ENCODE measurements at places on chromosomes 6 and 20.

DNA sequence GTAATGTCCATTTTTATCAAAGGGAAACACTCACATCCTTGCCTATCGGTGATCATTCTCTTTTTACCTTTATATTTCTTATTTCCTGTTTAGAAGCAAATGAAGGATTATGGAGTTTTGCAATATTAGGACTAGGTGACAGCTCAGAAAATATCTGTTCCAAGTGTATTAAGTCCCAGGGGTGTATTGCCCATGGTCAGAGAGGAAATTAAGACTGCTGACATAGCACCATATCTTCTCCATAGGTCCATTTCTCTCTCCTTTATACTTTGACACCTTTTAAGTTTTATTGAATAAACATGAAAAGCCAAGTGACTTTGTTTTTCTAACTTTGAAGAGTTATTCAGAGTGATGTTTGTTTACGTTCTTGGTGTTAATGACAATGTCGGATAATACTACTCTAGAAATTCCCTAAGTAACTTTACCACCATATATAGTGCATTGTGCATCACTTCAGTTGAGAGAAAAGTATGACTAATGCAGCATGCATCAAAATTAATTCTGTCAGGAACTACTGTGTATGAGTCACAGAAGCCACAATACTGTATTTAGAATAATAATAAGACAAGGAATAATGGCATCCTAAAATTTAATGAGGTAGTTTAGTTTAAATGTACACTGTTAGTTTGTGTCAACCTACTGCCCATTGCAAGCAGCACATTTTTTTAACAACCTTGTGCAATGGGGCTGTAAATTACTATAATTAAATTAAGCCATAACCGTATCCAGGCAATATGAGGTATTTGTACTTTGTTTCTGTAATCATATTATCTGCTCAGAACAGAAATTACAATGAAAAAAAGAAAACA is 474.4 kb upstream of the RNF217 start:
- peak; percentile 85 for DNase-seq

- DNase-seq: no peak
Measured at GRCh38 chr6:163120223-163120622, 294.3 kb upstream of the QKI start.

- DNase-seq: peak; percentile 82
Measured at GRCh38 chr6:3484192-3484591, 27.3 kb upstream of the SLC22A23 start.

- DNase-seq: no peak
Measured at GRCh38 chr6:159931846-159932245, 37.0 kb upstream of the IGF2R start.

- no peak for DNase-seq
Measured at GRCh38 chr6:110180228-110181008, at the start of gene CDC40. Gene CDC40, plus strand, starts transcription at chr6:110180427. Its CDS starts 18 bp downstream, at chr6:110180445.

DNA sequence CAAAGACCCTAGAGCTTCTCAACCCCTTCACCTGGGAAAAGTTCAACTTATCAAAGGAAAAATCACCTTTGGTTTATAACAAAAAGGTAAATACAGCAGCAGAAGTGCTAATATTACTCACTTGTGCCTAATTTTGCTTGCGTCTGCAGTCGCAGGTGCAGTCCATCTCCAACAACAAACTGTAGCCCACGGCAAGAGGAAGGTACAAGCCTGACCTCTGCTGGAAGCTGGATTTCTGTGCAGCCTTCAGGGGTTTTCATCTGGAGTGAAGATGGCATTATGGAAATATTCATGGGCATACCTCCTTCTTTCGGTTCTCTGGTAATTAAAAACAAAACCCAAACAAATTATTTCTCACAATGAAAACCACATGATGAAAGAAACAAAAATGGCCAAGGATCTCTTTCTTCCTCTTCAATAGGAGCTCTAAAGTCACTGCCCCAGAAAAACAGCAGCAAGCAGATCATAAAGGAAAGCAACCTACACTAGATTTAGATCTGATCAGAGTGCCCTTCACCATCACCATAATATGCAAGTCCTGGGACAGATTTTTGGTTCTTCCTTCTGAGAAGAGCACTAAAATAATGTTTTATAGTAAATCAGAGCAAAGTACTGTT is 7.8 kb downstream of the UBE3D start:
- peak; percentile 51 for DNase-seq

DNA sequence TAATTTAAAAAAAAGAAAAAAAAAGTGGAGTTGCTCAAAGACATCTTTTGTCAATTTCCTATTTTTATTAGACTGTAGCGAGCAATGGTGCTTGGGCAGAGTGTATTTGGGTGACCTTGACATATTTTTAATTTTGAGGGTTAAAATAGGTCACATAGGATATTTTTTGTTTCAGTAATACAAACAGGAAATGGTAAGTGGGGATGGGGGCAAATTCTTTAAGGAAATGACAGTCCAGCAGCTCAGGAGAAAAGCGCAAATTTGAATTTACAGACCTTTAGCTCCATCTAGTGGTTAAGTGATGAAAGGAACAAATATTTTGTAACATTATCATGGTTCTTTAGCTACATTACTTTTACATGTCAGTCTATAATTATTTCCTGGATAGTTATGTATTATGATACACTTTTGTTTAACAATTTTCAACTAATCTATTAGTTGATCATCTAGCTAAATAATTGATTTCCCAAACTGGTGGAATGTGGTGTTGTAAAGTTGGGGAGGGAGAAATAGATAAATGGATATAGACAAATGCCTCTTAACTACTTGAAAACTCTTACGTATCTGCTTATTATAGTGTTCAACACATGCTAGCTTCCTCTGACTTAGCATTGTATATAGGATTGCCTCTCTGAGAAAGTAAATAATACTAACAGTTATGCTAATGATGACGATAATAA is 10.0 kb downstream of the CITED2 start:
- peak; percentile 72 for DNase-seq

DNA sequence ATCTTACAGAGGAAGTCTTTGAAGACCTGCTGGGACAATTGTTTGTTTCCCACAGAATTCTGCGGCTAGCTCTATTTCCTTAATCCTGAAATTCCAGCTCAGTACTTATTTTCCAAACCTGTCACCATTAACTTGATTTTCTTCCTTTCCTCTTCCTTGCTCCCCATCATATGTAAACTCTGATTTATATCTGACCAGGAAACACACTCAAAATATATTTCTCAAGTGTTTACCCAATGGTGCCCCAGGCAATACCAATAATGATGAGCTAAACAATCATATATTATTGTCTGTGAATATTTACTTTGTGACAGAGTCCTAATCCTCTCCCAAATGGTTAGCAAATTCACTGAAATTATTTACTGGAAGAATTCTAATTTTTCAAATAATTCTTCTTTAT is 597.3 kb downstream of the PKHD1 start:
- no peak for DNase-seq

DNA sequence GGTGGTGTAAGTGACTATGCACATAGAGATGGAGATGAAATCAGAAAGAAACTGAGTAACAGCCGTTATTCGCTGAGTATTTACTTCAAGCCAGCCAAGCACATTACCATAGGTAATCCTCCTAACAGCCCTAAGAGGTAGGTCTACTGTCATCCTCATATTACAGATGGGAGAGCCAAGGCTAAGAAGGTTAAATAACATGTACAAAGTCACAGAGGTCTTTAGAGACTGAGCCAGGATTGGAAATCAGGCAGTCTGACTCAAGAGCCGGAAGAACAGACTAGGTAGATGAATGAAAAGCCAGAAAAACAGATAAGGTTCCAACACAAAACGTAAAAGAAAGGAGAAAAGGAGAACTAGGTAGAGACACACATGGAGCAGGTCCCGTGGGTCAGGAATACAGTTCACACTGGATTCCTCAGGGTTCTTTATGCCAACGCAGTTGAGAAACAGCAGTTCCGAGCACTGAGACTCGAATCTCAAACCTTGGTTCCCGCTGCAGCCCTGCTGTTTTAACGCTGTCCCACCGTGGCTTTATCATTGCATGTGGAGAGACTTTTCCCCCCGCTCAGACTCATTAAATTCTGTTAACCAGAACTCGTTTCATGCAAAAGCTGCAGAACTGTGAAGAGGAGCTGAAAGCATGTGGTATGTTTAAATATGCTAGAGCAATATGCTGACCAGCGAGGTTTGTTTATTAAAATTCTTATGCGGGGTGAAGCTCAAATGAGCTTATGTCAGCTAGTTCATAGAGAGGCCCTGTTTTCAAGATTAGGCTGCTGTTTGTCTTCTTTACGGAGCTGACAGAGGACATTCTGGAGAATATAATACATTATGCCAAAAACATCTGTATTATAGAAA is 537.9 kb downstream of the CD83 start:
- no peak for DNase-seq

- DNase-seq: no peak
Measured at GRCh38 chr6:148200781-148201180, 141.9 kb upstream of the SASH1 start.

DNA sequence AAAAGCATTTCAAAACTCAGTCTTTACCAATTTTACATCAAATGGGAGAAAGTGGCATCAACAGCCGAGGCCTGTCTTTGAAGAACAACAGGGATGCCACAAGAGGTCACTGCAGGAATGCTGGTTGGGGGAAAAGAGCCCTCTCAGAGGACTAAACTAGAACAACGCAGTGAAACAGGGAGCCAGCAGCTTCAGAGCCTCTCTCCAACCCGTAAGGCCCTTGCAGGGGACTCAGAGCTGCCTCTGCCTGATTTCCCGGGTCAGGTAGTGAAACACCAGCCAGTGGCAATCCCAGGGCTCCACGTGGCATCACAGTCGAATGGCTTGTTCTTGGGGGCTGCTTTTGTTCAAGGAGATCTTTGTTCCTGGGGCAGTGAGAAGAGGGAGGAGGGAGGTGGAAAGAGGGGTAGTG is 55.0 kb upstream of the KCNK16 start:
- peak; percentile 76 for DNase-seq

DNA sequence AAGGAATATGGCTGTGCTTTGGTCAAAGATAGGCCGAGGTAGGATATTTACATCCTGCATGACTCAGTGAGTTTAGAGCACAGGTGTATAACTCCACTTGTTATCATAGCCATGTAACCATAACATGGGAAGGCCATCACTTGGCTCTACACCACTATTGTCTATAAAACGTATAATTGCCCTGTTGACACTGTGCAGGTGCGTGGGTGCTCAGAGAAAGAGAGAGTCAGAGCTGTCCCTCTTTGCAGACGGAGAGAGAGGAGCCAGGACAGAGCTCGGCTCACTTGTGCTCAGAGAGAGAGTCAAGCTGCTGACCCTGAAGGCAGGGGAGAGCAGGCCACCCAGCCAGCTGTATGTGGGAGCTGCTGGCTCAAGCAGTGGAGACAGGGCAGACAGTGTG is 46.0 kb downstream of the OR2B6 start:
- DNase-seq: no peak

GRCh38 chr6:15398633-15399275 is 152.9 kb downstream of the JARID2 start:
- DNase-seq: no peak

DNA sequence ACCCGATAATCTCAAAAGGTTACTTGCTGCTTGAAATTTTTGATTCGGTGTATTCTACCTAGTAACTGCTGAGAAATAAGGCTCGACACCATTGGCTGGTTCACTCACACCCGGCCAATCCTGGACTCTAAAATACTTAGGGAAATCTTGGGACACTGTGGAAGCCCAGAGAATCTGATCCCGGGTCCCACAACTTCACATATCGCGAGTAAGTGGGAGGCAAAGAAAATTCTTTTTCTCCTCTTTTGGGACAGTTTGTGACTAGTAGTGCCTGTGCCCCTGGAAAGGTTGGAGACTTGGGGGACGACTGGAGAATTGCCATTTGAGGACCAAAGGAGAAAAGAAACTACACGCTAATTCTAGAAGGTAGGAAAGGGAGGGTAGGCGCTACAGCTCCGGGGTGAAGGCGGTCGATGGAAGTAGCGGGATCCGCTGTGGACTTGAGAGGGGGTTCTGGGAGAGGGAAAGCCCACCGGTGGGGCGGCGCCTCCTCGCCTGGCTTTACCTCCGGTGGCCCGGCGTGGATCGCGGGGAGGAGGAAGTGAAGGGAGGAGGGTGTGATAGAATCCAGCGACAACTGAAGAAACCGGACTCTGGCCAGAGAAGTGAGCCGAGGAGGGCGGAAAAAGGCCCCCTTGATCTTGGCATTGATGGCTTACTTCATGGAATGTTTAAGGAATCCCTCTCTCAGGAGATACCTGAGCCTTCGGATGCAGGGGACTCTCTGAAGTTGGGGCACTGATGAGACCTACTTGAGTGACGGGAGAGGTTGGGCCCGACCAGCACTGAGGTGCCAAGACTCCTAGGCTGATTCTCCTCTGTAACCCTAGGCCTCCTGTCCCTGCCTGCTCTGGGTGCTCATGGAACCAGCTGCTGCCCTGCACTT is 18.8 kb upstream of the BTN3A3 start:
- peak; percentile 94 for DNase-seq

DNA sequence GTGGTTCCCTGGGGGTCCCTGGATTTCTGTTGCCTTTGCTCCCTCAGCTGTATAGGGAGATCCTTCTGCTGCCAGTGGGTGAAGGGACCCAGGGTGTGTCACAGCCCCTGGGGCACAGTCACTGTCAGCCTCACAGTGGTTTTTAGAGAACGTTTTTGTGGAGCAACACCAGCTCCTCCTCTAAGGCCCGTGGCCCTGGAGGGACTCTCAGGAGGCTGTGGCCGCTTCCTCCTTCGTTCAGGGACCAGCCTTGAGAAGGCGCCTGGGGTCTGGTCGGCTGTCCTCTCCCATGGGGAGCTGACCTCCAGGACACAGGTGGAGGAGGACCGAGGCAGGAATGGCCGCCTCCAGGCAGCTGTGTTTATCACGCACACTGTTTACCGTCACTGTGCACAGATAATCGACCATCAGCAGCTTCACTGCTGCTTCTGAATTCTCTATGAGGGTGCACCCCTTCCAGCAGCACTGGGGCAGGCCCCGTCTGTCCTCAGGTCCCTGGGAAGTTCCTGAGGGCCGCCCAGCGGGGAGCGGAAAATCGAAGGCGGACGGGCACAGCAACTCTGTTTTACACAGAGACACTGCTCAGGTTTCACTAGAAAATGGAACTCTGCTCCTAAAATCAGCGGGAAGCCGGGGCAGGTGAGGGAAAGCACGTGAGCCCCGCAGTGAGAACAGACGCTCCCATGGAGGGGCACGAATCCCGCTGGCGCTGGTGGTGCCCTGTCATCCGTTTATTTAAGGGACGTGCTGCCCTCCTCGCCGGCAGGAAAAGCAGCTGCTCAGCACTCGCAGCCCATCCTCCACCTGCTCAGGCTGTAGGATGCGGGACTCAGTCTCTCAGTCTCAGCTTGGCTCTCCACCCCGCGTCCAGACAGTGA is 10.4 kb upstream of the FRMD1 start:
- no peak for DNase-seq

GRCh38 chr6:2877057-2877882 is 25.8 kb downstream of the SERPINB9 start:
- DNase-seq: peak; percentile 45

GRCh38 chr6:53615633-53616449 is 49.7 kb downstream of the KLHL31 start:
- peak; percentile 76 for DNase-seq

DNA sequence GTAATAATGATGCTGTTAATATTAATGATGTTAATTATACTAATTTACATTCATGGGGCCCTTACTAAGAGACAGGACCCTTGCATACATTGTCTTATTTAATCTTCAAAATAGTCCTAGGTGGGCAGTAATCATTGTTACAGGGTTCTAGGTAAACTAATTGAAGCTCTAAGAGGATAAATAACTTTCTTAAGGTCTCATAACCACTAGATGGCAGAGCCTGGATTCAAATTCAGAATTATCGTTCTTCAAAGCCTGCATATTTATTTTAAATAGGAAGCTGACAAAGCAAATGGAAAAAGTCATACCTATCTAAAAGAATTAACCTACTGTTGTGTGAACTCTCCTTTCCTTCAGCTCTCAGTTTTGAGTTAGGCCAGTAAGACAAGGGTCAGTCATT is 23.5 kb downstream of the PTCHD4 start:
- DNase-seq: peak; percentile 50

- DNase-seq: peak; percentile 37
Measured at GRCh38 chr6:26296857-26297648, 67.9 kb upstream of the BTN3A2 start.

All from astrocyte of the spinal cord (primary cell).